AG04449 (cell line): ENCODE measurements at places on chromosomes 7 and 10.

GRCh38 chr7:96189129-96189820 is 132.6 kb downstream of the SLC25A13 start:
- DNase-seq: no peak

GRCh38 chr7:38051786-38052185 is 126.3 kb upstream of the STARD3NL start:
- no peak for DNase-seq

- no peak for DNase-seq
These were observed 576 bp upstream of the CSGALNACT2 start for GRCh38 chr10:43137717-43138020.

GRCh38 chr10:116151076-116151475 is 121.9 kb downstream of the GFRA1 start:
- no peak for DNase-seq

DNA sequence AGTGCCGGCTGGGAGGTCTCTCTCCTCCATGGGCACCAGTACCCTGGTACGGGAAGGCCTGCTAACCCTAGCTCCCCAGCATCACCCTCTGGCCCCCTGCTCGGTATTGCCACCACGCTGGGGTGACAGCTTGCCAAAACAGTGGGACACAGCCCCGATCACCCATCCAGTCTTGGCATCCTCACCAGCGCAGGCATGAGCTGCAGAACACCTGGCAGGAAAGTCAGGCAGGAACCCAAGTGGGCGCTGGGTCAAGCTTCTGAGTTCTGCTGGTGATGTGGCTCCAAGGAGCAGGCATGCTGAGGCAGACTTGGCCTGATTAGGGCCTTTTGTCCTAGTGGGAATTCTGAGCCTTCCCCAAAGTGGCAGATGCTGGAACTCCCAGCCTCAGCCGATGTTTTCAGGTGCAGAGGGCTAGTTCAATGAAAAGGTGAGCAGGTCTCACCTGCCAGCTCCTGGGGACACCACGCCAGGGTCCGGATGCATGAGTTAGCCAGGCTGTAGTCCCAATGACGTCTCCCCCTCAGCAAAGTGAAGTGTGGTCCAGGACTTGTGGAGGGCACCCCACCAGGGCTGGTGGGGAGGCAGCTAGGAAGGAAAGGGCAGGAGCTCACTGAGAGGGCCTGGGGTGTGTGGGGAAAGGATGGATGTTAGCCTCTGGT is 8.5 kb upstream of the ZNF22 start:
- no peak for DNase-seq

GRCh38 chr7:85708221-85708620 is 521.4 kb upstream of the SEMA3D start:
- no peak for DNase-seq

DNA sequence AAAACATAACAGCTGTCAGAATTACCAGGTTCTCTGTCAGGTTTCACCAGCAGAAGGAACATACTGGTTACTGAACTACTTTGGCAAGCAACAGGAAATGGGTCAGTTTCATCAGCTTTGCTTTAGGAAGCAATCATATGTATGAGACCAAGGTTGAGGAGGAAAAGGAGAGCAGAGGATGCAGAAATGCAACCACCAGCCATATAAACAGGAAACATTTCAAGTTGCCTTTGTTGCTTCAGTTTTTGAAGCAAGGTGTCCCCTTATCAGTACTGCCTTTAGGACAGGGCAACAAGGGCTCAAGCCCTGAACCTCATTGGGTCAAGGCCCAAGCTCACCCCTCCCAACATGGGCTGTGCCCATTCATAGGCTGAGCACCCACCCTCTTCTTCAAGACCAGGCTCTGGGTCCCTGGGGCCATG is 10.2 kb downstream of the HIPK2 start:
- DNase-seq: no peak

DNA sequence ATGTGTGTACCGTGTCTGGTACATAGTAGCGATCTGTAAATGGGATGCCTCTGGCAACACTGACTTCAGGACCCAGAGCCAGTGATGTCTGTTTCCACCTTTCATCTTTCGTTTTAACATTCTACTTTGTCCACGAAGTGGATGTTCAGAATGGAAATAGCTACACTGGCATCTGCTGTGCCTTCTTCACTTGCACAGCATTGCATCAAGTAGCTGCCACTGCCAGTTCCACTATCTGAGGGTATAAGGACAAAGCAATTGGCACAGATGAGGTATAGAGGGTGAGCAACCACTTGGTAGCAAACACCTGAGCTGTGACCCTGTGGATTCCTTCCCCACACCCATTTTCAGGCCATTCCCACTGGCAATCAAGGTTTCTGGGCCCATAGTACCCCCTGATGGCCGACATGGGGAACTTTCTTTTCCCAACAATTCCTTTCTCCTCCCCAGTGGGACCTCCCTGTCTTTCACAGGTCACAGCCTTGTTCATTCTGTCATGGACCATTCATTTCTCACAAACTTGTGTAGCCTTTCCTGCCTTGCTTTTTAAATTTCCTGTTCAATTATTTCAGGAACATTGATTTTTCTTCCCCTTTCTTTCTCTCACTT is 4.0 kb downstream of the ITGA8 start:
- no peak for DNase-seq

DNA sequence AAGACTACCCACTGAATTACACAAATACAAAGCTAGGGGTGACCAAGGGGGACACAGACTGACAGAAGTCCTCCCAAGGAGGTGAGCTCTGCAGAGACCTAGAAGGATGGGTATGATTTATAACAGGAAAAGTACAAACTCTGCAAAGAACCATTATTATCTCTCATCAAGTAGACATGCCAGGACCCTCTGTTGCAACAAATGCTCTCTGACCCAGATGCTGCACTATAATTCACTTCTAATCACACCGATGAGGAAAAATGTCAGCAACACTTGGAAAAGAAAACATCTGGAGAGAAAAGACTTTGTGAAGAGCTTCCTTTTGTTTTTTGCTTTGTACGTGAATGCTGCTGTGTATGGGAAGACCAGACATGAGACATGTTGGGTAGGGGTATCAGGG is 178.3 kb upstream of the PDE1C start:
- no peak for DNase-seq

GRCh38 chr10:46317889-46318288 is 31.1 kb downstream of the ANTXRL start:
- DNase-seq: no peak

DNA sequence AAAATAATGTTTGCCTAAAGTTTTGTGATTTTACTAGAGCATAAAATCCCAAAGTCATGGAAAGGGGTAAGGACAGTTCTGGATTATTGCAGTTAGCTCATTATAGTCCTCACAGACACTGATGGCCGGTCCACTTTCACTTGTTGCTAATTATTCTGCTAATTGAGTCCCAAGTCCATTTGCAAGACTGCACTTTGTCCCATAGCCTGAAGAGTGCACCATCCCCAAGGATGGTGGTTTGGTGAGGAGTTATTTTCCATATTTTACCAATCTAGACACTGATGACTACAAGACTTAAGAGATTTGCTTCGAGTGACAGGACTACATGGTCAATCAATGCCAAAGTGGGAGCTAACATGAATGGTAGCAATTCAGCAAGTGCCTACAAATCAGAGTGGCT is 181.8 kb upstream of the CACNA2D1 start:
- no peak for DNase-seq

DNA sequence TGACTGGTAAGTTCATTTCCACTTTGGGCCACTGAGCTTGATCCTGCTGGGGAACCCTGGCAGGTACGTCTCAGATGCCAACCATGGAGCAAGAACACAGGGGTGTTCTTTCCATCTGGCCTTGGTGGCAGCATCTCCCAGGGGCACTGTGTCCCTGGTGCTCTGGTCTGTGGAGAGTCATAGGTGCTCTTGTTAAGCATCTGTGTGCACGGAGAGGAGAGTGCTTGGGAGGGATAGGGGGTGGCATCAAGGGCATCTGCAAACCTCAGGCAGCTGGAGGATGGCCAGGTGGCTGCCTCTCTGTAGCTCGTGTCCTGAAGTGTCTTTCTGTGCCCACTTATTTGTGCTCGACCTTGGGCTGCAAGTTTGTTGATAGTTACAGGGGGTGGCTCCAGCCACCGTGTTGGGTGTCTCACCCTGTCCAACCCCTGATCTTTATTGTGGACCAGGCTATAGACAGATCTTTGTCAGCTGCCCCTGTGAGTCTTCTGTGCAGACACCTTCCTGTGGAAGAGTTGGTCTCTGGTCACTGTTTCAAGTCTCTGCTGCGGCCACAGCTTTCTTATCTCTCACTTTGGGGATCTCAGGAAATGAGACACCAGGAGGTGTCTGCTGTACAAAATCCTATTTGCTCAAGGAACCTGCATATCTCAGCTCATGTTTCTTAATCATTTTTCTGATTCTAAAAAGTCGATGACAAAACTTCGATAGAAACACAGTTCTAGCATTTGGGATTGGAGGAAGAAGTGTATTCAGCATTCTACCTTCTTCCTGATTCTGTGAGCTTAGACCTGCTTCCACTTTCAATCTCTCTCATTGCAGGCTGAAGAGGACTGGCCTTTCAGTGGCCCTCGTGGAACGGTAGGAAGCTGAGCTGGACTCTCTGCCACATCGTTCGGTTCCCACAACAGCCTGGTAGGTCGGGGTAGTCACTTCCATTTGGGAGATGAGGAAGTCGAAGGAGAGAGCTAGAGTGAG is 17.2 kb upstream of the GIMAP8 start:
- no peak for DNase-seq

- DNase-seq: no peak
These were observed 38.3 kb upstream of the DLG5 start for GRCh38 chr10:77964811-77965210.

GRCh38 chr7:21054427-21055112 is 267.9 kb upstream of the SP8 start:
- no peak for DNase-seq

DNA sequence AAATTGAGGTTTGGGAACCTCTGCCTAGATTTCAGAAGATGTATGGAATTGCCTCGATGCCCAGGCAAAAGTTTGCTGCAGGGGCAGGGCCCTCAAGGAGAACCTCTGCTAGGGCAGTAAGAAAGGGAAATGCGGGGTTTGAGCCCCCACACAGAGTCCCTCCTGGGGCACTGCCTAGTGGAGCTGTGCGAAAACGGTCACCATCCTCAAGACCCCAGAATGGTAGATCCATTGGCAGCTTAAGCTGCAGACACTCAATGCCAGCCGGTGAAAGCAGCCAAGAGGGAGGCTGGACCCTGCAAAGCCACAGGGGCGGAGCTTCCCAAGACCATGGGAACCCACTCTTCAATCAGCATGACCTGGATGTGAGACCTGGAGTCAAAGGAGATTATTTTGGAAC is 15.0 kb upstream of the TFEC start:
- DNase-seq: no peak

DNA sequence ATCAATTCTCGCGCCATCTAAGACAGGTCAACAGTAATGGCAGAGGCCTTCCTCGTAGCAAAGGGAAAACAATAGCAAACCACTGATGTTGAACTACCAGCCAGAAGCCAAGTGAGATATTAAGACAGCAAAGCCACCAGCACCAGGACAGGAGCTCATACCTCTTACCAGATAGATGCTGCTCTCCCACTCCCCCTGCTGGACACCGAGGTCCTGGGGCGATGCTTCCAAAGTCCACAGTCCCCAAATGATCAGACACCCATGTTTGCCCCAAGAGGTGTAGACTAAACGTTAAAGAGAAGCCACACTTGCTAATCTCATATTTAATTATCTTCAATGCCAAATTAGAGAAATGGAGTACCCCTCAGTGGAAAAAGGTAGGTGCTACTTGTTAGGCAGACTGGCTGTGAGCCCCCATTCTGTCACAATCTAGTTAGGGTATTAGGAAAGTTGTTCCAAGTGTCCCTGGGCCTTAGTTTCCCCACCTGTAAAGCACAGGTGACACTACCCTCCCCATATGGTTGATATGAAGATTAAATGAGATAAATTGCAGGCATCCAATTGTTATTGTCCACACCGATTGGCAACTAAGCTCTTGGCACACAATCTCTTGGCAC is 39.9 kb downstream of the TOMM7 start:
- DNase-seq: no peak

- no peak for DNase-seq
These were observed 643.1 kb upstream of the SEMA3D start for GRCh38 chr7:85829817-85830432.

DNA sequence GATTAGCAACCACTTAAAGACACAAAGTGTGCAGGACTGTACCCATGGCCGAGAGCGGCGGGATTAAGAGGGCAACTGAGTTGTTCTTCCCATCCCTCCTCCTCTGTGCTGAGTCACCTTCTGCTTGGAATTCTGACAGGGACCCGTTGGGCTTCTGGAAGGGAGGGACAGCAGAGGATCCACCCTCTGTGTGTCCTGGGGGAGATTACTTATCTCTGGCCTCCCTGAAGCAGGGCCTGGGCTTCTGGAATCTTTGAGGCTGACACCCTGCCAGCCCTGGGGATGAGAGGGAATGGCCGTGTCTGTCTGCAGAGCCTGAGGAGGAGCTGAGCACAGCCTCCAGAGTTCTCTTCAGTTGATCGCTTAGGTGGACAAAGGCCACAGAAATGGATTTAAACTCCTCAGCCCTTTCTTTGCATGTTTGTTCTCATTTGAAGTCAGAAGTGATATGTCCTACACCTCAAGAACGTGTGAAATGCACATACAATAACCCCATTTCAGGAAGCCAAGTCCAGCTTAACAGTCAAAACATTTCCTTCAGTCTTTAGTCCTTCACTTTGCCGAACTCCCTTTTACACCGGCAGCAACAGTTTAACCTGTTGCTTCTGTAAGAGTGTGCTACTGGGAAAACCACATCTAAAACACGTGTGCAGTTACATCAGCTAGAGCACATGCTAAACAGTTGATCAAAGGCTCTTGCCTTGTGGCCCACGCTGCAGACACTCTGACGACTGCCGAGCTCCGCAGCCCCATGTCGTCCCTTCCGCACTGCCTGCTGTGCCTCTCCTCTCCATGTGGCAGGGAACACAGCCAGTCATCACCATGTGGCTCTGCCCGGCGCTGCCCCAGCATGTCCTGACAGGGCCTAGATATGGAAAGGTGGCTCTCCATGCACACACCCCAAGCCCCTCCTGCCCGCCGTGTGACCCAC is 55.7 kb downstream of the IKZF1 start:
- DNase-seq: no peak

- no peak for DNase-seq
These were observed 117.4 kb downstream of the ZNF365 start for GRCh38 chr10:62491597-62491996.

DNA sequence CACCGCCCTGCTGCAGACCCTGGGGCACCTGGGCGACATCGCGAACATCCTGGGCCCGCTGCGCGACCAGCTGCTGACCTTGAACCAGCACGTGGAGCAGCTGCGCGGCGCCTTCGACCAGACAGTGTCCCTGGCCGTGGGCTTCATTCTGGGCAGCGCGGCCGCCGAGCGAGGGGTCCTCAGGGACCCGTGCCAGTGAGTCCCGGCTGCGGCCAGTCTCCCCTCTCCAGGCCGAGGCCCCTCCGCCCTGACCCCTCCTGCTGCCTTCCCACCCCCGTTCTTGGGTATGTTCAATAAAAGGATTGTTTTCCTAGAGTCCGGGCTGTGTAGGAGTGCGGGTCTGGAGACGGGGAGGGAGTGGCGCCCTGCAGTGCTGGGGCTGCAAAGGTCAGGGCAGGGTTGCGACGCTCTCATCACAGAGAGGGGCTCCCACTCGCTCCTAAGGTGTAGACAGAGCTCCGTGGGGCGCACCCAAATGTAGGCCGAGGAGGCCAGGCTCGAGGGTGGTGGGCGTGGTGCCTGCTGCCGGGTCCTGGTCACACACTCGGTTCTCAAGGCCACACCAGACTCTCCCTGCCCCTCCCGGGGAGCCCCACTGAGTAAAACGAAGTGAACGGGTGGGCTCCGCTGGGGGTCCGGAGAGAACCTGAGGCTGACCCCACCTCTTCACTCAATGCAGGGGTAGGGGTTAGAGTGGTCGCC is 1.4 kb downstream of the UTF1 start:
- DNase-seq: no peak

- no peak for DNase-seq
These were observed at the start of gene CARD11 for GRCh38 chr7:3043544-3044371. Gene CARD11 (minus strand): TSS chr7:3043867. CDS start chr7:2958506, 85,361 bp downstream.
